ENCODE measurements at places on chromosomes 5 and 9.

GRCh38 chr5:16794269-16794913, 141.7 kb downstream of the MYO10 start:
- no peak for DNase-seq

DNA sequence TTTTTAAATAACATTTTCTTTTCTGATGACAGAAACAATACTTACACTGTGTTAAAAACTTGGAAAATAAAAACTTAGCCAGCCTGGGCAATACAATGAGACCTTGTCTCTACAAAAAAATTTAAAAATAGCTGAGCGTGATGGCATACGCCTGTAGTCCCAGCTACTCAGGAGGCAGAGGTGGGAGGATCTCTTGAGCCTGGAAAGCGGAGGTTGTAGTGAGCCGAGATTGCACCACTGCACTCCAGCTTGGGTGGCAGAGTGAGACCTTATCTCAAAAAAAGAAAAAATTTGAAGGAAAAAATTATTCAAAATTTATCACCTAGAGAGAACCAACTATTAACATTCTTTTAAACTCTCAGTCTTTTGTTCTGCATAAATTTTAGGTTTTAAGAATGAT, 4.9 kb upstream of the CMYA5 start:
- no peak for DNase-seq

DNA sequence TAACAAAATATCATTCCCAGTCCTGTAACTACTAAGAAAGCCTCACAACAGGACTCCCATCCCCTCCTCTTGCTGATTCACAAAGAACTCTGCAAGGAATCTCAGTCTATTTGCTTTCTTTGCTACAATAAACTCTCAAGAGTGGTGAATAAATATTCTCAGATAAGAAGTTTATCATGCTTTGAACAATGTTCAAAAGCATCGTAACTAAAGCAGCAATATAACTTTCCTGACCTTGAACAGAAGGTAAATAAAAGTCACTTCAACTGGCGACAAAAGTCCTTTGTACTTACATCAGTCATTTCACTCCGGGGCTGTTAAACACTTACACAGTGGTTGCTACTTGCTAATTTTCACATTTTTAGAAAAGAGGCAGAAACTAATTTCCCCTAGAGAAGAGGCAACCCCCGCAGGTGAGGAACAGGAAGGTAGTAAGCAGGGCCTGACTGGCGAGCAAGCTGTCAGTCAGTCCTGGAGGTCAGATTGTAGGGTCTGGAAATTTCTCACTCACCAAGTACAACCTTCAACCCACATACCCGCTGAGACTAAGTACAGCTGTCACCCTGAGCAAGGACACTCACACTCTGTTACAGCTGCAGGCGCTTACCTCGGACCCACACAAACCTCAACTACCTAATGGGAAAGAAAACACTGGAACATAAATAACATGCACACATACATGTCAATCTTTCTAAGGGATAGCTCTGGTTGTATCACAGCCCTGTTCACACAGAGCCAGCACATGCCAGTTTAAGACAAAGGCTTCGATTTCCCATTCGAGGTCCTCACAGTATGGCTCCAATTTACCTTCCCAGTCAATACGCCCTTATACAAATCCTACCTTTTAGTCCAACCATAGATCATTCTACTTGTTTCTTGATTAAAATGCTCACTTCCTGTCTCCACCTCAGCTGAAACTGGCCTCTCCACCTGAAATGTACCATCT, 104.6 kb upstream of the RETREG1 start:
- no peak for DNase-seq

- no peak for DNase-seq
These were observed 478.0 kb downstream of the BRINP1 start for GRCh38 chr9:118891213-118891612.

GRCh38 chr5:72711351-72711750, 105.1 kb upstream of the TNPO1 start:
- DNase-seq = no peak

DNA sequence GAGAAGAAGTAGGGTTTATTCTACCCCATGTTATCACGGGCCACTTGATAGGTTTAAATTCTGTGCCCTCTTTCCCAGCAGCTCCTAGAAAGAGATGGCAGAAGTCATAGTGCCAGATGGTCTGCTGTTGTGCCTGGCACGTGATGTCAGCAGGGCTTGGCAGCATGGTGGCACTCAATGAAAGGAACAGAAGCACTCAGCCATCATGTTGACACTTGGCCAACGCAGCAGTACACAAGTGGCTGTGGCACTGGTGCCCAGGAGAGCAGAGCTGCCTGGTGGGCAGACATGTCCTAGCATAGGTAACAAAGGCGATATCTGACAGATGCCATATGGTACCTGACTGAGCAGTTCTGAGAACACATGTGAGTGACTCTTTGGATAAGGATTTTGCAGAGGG, 796.4 kb upstream of the ACO1 start:
- DNase-seq = no peak

- no peak for DNase-seq
These were observed 603.5 kb downstream of the ISL1 start for GRCh38 chr5:51986733-51987132.

DNA sequence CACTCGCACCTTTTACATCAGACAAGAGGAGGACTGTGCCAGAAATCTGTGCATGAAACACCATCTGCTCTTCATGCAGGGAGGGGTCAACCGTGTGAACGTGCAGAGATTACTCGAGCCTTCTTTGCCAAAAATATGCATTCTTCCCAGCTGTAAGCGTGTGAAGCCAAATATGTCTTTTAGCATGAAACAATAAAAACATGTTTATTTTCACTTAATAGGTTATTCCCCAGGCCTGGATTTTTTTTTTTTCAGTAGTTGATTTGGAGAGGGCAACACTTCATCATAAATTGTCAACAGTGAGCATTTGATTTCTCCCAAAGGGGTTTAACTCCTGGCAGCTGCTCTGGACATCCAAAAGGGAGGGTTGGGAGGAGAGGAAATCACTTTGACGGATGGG, 23.8 kb downstream of the PLAC8L1 start:
- no peak for DNase-seq

DNA sequence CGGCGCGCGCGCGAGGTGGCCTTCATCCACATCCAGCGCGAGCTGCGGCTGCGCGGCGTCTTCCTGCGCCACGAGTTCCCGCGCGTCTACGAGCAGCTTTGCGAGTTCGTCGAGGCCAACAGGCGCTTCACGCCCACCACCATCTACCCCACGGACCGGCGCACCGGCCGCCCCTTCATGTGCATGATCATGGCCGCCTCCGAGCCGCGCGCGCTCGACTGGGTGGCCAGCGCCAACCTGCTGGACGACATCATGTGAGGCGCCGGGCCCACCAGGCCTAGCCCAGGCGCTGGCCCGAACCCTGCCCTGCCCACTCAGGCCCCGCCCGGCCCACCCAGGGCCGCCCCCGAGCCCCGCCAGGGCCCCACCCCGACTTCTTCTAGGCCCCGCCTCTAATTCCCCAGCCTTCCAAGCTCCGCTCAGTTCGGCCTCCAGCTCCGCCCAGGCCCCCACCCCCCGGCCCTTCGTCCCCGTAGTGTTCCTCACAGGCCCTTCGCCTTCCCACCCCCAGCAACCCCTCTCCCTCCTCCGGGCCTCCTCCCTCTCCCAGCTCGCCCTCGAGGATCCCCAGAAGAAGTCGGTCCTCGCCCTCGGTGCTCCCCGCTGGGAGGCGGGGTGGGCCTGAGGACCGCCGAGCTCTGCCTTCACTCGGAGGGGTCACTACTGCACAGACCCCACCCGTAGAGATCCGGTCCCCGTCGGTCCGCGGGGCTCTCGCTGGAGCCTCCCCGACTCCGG, 2.0 kb upstream of the PHPT1 start:
- peak; percentile 81 for DNase-seq

DNA sequence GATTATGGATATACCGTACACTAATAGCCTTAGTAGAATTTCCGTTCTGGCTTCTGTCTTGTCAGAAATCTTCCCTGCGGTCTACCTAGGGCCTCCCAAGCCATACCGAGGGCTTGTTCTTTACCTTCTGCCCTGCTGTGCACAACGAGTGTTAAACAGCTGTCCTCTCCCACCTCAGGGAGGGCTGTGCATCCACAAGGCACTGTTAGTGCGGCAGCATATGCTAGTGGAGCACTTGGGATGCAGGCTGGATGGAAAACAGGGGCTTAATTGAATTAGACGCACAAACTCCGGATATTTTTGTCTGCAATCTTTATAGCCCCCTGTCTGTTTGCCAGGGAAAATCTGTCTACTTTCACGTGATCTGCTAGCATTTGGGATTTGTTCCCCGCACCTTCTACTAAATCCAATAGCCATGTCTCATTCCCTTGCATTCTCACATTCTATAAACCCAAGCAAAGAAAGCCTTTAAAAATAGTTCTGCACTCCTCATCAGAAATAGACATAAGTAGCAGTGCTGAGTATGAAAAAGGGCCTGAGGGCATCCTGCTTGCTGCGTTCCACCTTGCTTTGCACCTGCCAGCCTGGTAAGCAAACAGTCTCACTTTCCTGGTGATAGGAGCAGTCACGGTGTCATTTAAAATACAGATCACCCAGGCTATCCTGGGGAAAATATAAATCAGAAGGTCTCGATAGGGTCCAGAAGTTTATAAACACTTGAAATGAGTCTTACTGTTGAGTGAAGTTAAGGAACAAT, 382.6 kb downstream of the RASEF start:
- DNase-seq = no peak

DNA sequence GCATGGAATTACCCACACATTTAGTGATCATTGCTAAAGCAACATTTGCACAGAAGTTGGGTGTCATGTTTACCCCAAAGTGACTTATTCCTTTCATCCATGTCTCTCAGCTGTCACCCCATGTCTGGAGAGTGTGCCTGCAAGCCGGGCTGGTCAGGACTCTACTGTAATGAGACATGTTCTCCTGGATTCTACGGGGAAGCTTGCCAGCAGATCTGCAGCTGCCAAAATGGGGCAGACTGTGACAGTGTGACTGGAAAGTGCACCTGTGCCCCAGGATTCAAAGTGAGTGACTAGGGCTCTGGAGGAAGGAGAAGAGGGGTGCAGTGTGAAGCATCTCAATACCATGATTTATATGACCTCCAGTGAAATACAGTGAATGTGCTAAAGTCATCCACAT, 99.9 kb upstream of the PRRC1 start:
- no peak for DNase-seq

DNA sequence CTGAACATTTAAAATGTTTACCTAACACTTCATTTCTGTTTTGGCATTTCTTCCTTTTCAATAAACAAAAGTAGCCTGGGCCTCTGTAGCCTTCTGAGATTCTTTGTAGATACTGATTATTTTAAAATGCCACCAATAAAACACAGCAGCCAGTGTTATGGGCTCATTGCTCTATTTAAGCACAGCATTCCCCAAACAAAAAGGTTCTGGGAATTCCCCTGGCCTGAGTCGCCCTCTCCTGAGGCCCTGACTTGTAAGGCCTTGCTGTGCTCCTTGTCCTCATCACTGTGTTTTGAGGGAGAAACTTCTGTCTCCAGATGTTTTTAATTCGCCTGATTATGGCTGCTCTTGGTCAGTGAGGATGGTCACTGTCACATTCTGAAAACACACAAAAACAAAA, 33.0 kb upstream of the CTXN3 start:
- DNase-seq = no peak

DNA sequence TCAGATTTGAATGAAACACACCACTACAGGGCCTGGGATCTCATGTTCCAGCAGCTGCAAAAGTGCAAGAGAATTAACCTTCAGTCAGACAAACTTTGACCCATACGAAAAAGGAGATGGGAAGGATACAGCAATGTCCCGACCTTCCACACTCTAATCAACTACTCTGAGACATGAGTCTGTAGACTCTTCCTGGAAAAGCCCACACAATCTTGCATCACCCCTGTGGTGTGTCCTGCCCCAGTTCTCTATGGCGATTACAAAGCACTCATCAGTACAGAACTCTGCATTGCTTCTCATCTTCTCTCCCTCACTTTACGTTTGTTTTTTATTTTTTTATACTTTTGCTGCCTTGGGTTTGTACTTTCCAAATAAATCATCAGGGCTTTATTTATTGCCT, 241.0 kb upstream of the KIF2A start:
- peak; percentile 9 for DNase-seq

GRCh38 chr9:86925686-86926085, 21.6 kb downstream of the GAS1 start:
- DNase-seq = no peak

DNA sequence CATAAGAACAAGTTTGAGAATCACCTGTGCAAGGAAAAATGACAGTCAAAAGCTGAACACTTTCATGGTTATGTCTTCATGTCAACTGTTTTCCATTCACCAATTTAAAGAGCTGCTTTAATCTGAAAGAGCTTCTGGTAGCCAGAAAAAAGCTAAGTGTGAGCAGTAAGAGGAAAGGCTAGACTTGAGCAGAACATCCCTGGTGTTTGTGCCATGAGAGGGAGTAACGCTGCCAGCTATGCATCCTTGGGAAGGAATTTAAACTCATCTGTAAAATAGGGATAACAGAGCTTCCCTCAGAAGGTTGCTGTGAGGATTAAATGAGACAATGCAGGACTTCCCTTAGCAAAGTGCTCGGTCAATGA, 193.7 kb downstream of the MAPKAP1 start:
- no peak for DNase-seq

DNA sequence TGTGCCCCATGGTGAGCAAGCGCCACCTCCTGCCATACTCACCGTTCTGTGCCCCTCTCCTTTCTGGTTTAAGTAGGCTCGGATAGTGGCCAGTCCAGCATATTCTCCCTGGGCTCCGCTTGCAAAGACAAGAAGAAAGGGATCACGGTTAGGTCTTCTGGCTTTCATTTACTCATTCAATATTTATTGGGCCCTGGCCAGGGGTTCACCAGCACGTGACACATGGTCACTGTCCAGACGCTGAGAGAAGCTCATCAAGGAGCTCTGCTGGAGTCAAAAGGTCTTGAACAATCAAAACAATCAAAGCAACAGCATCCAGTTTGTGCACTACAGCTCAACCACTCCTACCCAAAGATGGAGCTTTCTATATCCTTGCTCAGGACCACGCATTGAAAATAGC, 80.2 kb downstream of the GLDC start:
- DNase-seq = no peak

DNA sequence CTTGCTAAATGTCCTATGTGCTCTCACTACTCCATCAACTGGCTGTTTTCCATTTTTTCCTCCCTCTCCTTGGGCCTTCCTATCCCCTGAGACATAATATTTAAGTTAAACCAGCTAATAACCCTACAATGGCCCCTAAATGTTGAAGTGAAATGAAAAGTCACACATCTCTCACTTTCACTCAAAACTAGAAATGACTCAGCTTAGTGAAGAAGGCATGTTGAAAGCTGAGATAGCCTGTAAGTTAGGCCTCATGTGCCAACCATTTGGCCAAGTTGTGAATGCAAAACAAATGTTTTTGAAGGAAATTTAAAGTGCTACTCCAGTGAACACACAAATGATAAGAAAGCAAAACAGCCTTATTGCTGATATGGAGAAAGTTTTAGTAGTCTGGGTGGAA, 48.8 kb upstream of the CDH10 start:
- DNase-seq = no peak

- DNase-seq = peak; percentile 29
These were observed 15.4 kb downstream of the TRAF2 start for GRCh38 chr9:136901516-136902258.

- no peak for DNase-seq
These were observed 3.8 kb upstream of the TJP2 start for GRCh38 chr9:69170231-69170630.
